ENCODE measurements at places on chromosomes 4 and X.

GRCh38 chrX:71579990-71580380 lies 1.7 kb downstream of the GCNA start:
- DNase-seq, result no peak

GRCh38 chrX:1493877-1494510 lies 41.3 kb upstream of the ASMTL start:
- DNase-seq, result no peak

DNA sequence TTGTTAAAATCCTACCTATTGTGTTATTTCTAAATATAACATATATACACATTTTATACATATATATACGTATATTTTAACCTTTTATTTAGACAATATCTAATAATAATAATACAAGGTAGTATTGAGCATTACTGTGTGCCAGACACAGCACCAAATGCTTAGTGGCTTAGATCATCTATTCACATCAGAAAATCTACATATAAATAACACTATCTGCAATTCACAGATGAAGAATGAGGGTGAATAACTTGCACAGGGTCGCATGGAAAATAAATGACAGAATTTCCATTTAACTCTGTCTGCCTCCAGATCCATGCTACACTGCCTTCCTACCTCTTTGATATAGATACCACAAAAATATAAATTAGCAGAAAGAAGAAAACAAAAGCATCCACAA lies 37.7 kb downstream of the SHROOM4 start:
- DNase-seq, result no peak

- DNase-seq, result no peak
Observed at GRCh38 chr4:151537687-151538086, 128.7 kb downstream of the FHIP1A start.

GRCh38 chr4:19831644-19832285 lies 419.9 kb upstream of the SLIT2 start:
- no peak for DNase-seq
